HCT116 (cell line): ENCODE measurements at places on chromosomes 5 and 9.
A peak's percentile ranks its signal among the peaks of the same experiment; 100 is the strongest.

DNA sequence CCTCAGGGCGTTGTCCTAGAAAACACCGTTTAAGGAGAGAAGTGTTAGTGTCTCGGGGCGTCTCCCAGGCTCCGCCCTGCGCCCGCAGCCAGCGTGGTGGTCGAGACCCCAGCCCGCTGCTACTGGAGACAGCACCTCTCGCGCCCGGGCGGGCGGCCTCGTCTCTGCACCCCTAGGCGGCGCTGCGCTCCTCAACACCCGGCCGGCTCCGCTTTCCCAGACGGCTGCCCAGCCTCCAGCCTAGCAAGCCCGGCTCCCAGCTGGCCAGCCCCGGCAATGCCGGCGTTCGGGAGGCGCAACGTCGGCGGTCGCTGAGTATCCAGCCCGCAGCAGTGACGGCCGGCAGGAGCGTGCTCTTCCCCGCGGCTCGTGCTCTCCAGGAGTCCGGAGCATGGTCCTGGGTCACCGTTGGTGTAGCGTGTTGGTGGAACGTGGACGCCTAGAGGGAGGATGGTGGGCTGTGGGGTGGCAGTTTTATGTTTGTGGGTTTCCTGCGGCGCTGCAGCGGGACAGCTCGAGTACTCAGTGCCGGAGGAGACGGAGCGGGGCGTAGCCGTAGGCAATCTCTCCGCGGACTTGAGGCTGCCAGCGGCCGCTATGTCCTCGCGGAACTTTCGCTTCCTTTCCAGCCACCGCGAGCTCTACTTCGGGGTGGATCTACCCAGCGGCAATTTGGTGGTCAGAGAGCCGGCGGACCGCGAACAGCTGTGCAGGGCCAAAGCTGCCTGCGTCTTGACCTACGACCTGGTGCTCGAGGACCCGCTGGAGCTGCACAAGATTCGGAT lies 536 bp downstream of the PCDHAC1 start:
- DNase-seq: peak; percentile 68

- peak; percentile 23 for DNase-seq
These were observed 215.8 kb downstream of the MELK start for GRCh38 chr9:36788534-36788933.

DNA sequence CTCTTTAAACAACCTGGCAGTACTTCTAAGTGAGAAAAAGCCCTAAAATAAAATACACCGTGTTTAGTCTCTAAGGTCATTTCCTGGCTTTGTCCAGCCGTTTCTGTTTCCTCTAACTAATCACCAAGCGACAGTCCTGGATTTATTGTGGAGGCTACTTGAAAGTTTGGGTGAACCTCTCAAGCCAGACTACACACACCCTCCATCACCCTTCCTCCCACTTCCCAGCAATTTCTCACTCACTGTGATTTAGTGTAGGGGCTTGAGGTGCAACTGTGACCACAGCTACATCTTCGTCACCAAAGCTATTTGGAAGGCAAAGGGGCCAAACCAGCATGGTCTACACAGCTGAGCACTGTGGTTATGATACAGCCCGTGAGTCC lies 240.0 kb upstream of the SLC24A2 start:
- no peak for DNase-seq

GRCh38 chr9:12469084-12469483 lies 224.1 kb upstream of the TYRP1 start:
- DNase-seq: no peak

GRCh38 chr5:95883185-95884016 lies 60.9 kb upstream of the GLRX start:
- no peak for DNase-seq

- no peak for DNase-seq
These were observed 53.3 kb downstream of the IL33 start for GRCh38 chr9:6268826-6269397.

DNA sequence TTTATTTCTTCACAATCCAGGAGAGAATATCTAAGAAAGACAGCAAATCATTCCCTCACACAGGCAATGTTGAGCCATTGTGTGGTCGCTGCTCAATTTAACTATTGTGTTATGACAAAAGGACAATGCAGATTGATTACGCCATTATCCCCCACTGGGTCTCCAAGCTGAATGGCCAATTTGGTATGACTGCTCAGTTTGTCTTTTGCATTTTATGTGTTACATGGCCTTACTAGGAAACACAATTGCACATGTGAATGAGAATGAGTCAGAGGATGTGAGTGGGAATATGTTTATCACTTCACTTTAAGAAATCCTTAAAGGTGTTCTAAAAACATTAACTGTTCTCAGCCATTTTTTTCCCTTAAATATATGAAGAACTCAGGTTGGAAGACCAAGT lies 108.3 kb downstream of the FAM174A start:
- no peak for DNase-seq

GRCh38 chr9:34659592-34660253 lies 2.7 kb downstream of the CCL27 start:
- no peak for DNase-seq

DNA sequence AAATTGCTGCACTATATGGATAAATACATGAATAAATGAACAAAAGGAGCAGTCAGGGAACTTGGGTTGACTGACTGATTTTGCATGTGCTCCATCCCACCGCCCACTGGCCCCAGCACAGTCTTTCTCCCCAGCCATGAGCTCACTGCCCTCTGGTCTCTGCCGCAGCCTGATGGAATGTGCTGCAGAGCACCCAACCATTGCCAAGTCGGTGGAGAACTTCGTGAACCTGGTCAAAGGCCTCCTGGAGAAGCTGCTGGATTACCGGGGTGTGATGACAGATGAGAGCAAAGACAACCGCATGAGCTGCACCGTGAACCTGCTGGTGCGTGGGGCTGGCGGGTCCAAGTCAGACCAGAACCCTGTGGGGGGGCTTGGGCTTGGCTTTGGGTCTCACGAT lies 53.9 kb upstream of the INSYN2B start:
- no peak for DNase-seq

DNA sequence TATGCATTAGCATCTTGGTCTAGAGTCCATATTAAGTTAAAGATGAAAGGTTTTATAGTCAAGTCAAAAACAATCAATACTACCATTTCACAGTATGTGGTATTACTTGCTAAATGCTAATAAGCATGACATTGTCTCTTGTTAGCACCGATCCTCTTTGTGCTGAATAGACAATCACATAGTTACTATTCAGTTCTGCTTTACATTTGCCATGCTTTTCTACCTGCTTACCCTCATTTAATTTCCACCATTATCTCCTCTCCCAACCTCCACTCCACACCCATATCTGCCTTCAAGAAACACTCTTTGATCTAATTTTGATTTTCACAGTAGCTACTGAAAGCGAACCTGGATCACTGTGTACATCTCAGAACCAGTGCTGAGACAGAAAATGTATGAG lies 16.8 kb downstream of the MEGF9 start:
- DNase-seq: no peak

DNA sequence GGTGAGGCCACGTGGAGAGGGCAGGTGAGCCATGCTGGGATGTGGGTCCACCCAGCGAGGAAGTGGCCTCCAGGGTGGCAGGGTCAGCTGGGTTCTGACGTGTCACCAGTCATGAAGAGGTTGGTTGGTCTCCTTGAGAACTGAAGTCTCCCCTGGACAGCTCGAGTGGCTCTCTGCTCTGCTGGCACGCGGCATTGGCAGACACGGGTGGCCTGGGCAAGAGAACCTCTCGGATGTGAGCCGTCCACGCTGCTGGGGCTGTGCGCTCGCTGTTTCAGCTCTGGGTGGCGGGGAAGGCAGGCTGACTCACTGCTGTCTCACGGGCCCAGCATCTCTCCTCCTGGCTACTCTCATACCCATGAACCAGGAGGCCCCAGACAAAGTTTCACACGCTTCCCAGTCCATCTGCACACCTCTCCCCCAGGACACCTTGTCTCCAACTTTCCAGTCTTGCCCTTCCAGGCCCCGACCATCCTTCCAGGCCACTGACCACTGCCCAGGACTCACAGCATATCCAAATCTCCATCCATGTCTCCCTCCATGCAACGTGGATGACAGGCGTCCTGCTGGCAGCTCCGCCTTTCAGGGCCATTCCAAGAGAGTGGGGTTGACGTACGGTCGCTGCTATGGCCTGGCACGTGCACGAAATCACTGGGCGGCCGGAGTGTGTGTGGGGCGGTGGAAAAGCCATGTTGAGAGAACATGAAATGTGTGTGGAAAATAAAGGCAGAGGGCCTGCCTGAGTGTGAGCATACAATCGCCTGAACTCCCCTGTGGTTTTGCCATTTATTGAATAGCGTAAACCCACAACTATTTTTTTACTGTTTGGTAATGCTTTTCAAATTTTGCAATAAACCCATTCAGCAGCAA lies 145.0 kb upstream of the COL5A1 start:
- DNase-seq: no peak

GRCh38 chr5:132481596-132482211 lies 8.9 kb downstream of the IRF1 start:
- DNase-seq: no peak

- peak; percentile 49 for DNase-seq
These were observed 13.5 kb downstream of the MOCS2 start for GRCh38 chr5:53095931-53096525.

- no peak for DNase-seq
These were observed 14.5 kb downstream of the OLFM1 start for GRCh38 chr9:135101926-135102325.

- DNase-seq: peak; percentile 29
These were observed 666.9 kb upstream of the KLF4 start for GRCh38 chr9:108156270-108156998.

DNA sequence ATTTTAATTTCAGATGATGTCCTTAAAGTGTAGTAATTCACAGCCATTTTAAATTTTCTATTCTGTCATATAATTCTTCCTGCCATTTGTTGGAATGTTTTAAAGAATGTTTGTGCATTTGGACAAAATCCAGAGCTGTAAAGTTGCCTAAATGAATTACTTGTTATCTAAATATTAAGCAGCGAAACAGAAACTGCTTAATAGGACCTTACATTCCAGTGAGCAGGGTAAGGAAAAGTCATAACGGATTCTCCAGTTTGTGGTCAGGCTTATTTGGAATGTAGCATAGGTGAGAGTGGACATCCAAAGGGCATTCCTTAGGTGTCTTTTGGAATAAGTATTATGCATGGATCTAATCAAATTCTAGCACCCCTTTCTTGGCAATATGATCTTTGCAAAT lies 410.4 kb upstream of the PTPRD start:
- no peak for DNase-seq

- DNase-seq: no peak
These were observed 36.0 kb upstream of the FUBP3 start for GRCh38 chr9:130543368-130543767.

DNA sequence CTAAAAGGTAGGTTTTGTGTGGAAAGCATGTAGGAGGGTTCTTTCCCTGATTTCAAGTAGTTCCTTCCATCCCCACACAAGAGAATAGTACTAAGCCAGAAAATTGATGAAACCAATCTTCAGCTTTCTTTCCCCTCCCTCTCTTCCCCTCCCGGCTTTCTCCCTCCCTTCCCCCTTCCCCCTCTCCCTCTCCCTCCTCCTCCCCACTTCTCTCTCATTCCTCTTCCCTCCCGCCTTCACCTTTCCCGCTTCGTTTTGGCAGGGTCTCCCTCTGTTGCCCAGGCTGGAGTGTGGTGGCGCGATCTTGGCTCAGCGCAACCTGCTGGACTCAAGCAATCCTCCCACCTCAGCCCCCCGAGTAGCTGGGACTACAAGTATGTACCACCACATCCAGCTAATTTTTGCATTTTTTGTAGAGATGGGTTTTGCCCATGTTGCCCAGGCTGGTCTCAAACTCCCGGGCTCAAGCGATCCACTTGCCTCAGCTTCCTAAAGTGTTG lies 85.8 kb downstream of the ZCCHC7 start:
- DNase-seq: no peak

DNA sequence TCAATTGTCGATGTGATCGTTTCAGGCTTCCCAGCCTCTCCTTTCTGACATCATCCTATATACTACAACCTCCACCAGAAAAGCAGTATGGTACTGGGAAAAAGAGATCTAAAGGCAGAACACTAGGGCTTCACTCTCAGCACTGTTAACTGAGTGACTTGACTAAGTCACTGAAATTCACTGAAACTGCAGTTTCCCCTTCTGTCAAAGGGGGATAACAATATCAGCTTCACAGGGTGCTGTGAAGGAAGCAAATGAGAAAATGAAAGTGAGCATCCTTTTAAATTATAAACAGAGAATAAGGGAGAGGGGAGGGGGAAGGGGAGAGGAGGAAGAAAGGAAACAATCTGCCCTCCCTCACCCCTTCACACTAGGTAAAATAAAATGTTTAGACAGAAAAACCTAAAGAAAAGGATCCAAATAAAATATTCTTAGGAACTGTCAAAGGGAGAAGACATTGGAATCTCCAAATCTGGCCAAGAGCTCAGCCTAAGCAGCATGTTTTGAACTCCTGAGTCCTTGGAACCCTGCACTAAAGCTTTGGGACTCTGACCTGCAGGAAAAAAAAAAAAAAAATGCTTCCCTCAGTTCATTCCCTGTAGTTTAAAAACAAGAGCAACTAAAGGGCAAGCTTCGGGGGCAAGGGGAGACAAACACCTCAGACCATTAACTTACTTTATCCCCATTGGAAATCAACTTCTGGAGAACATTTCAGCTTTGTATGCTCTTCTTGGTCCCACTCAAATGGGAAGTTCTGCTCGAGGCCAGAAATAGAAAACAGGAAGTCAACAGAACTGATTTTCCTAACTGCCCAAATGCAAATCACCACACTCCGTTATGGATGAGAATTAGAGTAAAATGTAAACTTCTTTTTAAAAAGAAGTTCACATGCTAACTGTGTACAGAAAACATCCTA lies 178.3 kb downstream of the DEPDC1B start:
- DNase-seq: no peak

DNA sequence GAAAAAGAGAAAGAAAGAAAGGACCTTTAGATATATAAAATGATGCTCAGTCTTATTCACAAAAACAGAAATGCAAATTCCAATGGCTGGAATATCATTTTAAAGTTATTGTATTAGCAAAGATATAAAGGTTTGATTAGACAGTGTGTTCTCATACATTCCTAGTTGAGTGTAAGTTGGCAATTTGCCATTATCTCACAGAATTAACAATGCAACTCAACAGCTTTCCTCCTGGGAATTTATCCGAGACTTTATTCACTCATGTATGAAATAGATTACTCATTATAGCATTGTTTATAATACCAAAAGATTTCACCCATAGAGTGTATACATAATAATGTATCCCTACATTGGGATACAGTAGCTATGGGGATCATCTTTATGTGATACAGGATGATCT lies 27.1 kb upstream of the MLLT3 start:
- DNase-seq: no peak

GRCh38 chr9:37239224-37239859 lies 119.0 kb downstream of the ZCCHC7 start:
- no peak for DNase-seq

DNA sequence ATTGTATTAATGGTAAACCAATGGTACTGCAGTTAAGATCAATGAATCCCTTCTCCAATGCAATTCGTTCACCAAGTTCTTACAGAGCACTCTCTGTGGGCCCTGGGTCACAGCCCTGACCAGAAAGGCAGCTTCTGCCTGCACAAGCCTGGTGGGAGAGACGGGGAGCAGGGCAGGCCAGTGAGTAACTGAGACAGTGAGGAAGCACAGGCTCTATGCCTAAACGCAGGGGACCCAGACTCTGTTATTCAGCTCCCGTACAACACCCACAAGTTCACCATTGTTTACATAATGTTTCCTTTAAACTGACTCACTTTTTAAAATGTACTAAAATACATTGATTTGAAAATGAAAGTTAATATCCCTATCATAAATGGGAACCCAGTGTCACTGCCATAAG lies 40.5 kb upstream of the CTSL start:
- no peak for DNase-seq
